ENCODE measurements at places on chromosomes 3 and 15. TPM values are rescaled to one million over a fixed set of nuclear protein-coding genes. Genes with fewer than 3 reads are reported as not detected.

Gene GABRR3
- polyA plus RNA-seq = 0.03 TPM

Gene CHRNA7
- 37.3 TPM for polyA plus RNA-seq

Gene TAGLN3
- 2.3 TPM for polyA plus RNA-seq

Gene FETUB
- polyA plus RNA-seq = 0.28 TPM

Gene ZBTB20
- 5.6 TPM for polyA plus RNA-seq

Gene MASP1
- 8.7 TPM for polyA plus RNA-seq

DNA sequence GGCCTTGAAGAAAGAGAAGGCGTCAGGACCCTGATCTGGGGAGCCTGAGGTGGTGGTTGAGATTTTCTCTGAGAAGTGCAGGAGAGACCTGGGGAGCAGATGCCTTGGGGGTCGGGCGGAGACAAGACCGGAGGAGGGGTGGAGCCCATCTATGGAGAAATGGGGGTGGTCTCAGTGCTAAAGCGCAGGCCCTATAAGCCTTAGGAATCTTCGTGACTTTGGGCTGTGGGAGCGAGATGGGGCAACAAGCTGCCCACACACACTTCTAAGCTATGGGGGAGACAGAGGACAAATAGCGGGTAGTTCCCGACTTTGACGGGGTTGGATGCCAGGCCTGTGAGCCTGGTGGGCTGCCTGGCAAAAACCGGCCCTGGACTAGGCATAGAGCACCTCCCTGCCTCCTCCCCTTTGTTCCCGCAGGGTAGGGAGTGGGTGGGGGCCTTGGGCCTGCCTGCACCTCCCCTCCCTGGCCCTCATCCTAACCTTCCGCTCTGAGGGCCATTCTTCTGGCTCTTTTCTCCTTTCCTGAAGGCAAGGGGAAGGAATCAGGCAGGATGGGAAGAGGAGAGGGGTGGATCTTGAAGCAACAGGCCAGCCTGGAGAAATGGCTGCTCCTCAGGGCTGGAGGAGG is 880 bp downstream of the NISCH start:
- no peak for DNase-seq

DNA sequence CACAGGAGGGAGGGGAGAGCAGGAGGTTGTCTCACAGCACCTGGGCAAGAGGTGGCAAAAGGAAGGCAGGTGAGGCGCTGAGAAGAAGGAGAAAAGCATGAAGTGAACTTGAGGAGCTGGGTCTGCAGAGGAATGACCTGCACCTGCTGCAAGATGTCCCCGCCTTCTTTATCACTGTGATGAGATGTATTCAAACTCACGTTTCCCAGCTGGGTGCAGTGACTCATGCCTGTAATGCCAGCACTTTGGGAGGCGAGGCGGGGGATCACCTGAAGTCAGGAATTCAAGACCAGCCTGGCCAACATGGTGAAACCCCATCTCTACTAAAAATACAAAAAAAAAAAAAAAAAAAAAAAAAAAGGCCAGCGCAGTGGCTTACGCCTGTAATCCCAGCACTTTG is 22.2 kb upstream of the ZNF710 start:
- no peak for DNase-seq

DNA sequence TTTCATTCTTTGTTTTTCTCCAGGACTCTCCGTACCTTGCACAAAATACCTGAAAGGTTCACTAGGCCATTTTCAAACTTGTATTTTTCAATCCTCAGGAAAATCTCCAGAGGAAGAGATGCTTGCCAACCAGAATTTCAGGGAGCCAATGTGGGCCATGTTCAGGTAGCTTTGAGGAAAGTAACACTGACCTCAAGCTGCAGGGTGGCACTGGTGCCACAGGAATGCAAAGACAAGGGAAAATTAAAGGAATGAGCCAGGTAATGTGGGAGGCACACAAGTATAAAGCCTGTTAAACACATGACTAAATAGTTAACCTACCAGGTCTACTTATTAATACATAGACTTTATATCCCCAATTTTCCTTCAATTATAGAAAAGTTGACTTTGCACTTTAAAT is 51.9 kb upstream of the GAP43 start:
- no peak for DNase-seq

DNA sequence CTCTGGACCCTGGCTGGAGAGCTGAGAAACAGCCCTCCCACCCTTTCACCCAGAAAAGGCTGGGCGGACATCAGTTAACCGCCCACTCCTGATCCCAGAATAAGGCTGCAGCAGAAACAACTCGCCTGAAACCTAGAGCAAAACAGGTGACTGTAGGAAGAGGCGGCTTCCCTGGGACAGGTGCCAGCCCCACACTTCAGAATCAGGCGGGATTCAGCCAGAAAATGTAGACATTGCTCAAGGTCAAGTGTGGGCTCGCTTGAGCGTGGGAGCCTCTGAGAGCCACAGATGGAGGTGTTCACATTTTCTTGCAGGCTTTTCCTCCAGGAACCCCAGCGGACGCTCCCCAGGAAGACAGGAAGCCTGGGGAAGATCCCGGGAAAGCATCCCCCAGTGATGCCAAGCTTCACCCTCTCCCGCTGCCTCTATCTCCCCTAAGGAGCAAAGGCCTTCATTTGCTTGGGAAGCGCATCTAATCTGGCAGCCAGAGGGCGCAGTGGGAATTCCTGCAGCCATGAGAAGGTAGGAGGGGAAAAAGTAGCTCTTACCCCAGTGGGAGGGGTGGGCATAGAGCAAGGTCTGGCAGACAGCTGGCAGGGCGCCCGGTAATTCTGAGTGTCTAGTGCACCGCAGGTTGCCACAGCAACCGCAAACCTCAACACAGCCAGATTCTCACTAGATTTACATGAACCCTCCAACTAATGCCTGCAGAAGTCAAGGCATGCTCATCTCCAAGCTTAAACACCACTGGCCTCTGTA is 77.7 kb downstream of the OCA2 start:
- DNase-seq = peak; percentile 79

DNA sequence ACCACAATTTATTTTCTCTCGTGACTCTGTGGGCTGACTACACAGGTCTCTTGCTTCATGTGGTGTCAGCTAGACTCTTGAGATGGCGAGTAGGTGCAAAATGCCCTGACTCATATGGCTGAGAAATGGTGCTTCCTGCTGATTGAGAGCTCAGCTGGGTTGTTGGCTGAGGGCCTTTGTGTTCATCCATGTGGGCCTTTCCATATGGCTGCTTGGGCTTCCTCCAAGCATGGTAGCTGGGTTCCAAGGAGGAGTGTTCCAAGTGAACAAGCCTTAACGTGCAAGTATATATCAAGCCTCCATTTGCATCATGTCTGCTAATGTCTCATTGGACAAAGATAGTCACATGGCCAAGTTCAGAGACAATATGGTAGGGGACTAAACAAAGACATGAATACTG is 164.0 kb downstream of the PDCD6IP start:
- no peak for DNase-seq

DNA sequence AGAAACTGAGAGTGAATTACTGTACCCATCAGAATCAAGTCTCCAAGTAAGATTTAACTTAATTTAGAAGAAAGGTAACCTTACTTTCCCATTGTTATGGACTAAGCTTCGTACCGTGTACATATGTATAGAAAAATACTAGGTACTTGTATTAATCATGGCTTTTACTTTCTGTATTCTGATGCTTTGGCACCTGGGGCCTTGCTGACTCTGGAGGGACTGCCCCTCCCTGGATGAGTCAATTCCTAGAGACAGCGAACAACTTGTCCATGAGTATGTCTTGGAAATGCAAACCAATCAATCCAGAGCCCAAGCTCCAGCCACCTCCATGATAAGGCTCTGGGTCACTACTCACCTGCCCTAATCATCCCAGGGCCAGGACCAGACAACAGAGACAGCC is 50.0 kb upstream of the DGKG start:
- DNase-seq = no peak

DNA sequence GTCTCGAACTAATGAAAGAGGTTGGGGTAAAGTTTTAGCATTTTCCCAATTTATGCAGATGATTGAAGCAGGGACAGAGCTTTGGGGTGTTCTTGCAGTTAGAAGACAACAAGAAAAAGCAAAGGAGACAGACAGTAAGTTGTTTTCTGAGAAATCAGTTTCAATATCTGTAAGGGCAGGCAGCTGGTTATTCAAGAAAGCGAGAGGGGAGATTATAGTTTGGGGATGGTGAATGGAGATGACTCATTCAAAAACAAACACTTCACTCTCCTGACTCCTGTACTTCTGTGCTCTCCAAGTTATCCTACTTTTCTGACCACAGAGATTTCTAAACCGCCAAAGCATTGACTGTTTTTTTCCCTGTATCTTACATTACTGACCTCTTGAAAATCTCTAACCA is 352.0 kb downstream of the GAP43 start:
- no peak for DNase-seq

DNA sequence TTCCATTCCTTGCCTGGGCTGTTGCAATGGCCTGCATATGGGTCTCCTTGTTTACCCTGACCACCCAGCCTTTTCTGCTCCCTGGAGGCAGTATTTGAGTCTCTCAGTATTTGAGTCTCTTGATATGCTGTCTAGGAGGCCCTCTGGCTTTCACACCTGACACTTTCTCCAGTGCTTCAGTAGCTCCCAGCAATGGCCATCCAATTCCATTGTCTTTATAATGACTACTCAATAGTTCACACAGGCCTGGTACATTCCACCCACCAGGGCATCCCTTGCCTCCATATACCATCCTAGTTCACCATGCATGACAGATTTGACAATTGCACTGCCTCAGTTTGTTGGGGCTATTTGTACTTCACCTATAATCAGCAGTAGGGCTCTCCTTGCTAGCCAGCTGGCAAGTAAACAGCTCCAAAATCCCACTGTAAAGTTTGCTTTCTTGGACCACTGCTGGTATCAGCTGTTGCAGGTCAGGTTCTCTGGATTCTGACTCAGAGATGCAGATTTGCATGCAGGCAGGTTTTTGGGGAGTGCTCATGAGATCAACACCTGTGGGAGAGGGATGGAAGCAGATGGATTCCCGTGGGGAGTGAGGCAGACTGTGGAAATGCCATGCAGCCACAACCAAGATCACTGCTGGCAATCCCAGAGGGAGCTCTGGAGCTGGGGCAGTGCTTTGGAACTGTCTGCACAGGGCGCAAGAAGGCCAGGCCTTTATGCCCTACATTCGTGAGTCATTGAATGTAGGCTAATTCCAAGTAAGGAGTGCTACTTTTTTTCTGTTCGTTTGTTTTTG is 19.1 kb upstream of the XIRP1 start:
- DNase-seq = no peak

DNA sequence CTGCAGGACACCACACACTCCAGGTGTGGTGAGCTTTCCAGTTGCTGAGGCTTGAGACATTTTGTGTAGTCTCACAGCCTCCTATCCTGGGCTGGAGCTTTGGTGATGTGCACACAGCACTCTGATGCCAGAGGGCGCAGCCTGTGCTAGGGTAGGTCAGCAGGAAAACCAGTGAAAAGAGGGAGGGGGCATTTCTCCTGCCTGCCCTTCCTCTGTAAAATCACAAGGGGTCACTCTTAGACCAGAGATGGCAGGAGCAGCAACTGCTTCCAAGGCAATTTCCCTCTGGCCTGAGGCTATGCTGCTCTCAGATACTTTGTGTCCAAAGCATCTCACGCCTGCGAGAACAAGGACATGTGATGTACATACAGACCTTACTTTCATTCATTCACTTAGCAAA is 16.5 kb upstream of the MUSTN1 start:
- DNase-seq = no peak

DNA sequence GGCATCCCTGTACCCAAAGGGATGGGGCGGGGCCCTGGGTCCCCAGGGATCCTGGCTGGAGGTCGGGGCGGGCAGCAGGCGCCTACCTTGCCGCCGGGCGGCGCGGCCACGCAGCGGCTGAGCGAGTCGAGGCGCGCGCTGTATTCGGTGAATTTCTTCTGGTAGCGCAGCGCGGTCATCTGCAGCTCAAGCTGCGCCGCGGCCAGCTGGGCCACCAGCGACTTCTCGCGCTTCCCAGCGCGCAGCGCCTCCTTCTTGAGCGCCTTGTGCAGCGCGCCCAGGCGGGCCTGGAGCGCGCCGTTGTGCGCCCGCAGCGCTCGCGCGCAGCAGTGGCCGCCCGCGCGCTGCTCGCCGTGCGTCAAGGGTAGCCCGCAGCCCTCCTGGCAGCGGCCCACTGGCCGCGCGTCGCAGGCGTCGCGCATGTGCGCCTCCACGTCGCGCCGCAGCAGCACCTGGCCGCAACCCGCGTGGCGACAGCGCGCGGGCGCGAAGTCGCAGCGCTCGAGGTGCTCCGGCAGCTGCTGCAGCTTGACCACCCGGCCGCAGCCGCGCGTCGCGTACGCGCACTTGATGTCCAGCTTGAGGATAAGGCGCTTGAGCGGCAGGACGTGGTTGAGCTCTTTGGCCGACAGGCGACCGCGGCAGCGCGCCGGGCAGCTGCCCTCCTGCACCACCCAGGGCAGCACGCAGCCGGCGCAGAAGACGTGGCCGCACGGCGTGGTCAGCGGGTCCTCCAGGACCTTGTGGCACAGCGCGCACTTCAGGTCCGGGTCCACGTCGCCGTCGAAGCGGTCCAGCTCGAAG is 522 bp downstream of the PDZRN3 start:
- DNase-seq = peak; percentile 69

DNA sequence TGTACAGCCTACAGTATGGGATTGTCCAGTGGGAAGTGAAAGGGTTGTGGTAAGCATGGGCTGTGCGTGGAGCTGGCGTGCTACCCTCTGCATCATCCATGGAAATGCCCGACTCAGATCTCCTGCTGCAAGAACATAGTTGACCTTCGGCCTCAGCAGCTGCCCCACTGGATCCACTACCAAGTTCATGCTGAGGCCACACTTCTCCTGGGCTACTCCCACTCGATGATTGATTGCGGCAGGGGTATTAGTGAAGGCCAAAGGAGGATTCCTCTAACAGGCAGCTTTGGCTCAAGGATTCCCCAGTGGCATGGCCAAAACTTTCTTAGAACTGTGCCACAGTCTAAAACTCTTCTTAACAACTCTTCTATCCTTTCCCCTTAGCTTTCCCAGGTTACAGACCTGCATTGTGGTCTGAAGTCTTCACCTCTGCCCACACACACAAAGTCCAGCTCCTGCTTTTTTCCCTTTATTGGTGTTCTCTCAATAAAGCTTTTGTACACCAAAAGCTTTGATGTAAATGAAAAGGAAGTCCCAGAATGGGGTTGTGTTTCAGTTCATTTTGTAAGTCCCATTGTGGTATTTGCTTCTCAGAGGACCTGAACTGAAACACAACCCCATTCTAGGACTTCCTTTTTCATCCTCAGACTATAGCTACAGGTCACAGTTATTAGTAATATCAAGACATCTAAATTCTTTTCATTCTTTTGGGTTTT is 4.9 kb upstream of the TBC1D5 start:
- DNase-seq = no peak

GRCh38 chr15:55915221-55915620 is 78.2 kb downstream of the NEDD4 start:
- DNase-seq = no peak

DNA sequence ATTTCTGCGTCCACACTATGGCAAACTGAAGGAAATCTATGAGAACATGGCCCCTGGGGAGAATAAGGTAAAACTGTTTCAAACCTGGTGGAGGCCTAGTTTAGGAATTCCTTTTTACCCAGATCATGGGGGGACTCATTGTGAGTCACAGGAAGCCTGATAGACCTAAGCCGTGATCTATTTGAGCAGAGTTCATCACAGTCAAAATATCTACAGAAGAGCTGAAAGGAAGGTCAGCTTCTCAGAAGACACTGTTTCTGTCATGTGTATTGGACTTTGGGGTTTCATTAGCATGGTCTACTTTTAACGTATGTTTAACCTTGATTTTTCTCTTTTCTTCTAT is 1.3 kb downstream of the PSMD2 start:
- no peak for DNase-seq

Data from left kidney (tissue), 8 donors.